EH (cell line): ENCODE measurements at places on chromosomes 7 and 10.

DNA sequence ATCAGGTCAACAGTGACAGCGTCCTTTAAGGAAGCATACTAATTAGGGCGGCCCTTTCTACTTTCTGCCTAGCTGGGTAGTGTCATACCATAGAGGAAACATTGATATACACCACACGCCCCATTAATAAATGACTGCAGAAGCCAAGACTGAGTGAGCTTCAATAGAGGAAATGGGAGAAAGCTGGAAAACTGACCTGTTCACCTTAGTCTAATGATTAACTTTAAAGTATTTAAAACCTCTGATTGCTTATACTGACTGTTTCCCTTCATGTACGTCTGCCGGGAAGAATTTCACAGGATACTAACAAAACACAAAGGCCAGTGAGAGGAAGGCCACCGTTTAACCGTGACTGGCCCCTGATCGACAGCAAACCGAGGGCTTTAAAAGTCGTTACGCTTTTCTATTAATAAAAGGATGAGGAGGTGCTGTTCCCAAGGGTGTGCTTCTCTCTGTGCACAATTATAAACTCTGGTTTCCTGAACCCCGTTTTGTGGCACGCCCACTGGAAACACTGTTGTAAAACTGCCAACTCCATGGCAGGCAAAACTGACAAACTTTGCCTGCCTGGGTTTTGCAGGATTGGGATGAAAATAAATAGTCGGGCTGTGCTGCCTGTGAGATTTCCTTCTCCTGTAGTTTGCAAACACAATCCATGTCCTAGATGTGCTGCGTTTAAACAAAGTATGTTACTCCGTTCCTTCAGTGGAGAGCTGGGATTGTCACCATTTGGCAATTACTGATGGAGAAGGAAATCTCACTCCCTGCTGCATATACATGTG is 137.6 kb downstream of the NRP1 start:
- no peak for DNase-seq

DNA sequence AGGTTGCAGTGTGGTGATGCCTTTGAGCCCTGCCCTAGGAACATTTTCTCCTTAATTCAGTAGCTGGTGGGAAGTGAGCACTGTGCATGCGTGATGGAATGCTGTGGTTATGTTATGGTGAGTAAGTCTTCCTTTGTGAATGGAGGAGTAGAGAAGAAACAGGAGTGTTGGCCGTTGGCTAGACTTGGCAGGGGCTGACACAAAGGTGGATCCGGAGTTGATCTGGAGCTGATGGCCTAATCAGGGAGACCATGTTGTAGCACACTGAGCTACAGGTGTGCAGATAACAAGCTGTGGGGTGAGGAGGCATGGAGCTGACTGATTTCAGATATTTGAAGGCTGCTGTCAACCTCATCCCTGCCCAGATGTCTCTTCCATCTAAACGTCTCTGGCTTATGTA is 122.3 kb downstream of the CNNM2 start:
- DNase-seq, result peak; percentile 96

DNA sequence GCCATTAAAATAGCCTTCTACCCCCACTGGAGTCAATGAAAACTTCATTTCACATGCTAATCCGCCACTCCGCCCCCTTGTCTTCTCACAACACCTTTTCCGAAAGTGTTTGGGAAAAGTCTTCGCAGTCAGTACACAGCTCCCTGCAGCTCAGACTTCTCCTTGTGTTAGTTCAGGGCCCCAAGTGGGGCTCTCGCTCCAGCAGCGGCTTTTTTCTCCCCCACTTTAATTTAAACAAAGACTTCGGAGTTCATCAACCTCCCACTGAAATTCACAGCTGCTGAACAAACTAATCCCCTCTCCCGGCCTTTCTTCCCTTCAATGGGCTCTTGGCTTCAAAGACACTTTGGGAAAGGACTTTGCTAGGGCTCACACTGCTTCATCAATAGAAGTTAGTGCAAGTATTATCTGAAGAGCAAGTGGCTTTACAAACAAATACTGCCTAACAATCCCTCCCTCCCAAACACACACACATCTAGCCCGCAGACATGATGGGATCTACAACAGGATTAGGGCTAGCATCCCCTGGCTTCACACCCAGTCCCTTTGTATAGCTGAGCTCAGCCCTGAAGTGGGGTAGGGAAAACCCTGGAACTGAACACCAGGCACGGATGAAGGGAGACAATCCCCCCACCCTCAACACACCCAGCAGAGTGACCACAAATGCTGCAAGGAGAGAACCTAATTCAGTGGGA is 23.1 kb downstream of the WNT8B start:
- DNase-seq, result no peak

DNA sequence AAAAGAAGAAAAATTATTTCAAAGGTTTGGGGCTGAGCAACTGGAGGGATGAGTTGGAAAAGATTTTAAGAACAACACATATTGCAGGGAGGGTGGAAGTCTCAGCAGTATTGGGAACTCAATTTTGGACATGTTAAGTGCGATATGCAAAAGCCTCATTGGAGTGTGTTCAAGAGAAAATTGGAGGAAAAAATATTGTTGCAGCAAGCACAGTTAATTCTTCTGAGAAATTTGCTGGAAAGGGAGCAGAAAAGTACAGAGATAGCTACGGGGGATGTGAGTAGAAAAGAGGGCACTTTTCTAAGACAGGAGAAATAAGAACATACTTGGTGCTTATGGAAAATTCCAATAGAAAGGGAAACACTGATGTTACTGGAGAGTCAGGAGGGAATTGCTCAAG is 59.8 kb upstream of the MAGI2 start:
- no peak for DNase-seq

GRCh38 chr7:112868609-112869008 is 78.4 kb upstream of the TMEM168 start:
- no peak for DNase-seq

DNA sequence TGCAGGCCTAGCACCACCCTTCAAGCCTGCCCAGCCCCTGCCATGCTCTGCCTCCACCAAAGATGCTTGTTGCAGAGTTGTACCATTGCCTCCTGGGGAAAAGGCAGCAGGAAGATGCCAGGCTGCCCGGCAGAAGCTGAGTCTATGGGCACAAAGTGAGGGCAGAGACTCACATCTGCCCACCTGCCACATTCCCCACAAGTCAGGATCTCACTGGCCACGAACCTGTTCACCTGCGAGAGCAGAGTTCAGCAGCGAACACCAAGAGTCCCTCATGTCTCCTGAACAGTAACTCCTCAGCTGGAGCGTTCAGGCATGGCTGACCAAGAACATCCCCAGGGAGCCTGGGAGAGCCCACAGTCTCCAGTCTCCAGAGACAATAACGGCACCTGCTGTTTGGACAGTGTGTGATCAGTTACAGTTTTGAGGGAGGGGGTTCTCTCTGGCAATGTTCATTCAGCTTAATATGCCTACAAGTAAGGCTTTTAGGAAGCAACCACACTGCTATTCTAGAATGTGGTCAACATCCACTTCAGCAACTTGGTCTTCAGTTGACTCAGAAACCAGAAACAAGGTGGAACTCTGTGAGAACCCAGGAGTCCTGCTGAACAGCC is 78.5 kb downstream of the GRID1 start:
- DNase-seq, result no peak

- no peak for DNase-seq
Measured at GRCh38 chr10:816958-817357, 114.5 kb downstream of the LARP4B start.

DNA sequence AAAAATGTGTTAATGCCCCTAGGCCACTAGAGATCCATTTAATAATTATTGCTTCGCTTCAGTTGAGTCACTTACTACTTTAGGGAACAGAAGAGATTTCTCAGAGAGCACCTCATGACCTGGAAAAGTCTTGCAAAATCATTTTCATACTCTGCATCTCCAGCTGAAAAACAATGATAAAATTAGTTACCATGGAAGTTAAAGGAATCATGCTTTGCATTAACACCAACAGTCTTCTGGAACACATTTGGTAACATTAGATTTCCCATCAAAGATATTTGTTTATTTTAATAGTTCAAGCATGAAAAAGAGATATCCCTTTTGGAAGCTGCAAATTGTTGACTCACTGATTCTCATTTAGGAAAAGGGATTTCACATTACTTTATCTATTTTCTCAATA is 1.8 kb upstream of the STEAP2 start:
- DNase-seq, result peak; percentile 9

DNA sequence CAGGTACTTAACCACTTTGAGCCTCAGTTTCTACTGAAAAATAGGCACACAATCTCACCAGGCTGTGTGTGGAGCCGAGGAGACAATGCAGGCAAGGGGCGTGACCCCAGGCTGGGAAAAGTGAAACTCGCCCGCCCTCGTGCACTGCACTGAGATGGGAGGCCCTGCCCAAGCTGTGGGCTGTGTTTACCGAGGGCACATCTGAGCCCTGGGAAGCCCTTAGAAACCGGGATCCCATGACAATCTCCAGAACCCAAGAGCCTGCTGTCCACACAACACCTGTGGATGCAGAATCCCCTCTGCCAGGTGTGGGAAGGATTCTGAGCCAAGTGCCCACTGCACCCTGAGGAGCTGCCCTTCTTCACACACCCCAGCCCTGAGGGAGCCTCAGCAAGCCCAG is 198.3 kb downstream of the GRID1 start:
- no peak for DNase-seq

GRCh38 chr7:125563964-125564529 is 634.4 kb upstream of the POT1 start:
- DNase-seq, result no peak

DNA sequence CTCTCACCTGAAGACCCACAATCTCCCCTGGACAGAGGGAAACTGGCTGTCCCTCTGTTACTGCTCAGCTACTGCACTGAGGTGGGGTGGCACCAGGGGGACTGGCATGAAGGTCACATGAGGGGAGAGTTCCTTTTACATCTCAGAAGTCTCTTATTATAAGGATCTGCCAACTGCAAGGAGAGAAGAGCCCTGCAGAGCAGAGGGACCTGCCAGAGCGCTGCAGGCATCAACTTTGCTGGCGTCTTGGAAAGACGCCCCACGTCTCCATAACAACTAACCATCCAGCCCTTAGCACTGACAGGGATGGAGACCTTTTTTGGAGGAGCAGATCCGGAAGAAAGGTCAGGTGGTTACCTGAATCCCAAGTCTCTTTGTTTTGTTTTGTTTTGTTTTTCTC is 218.6 kb downstream of the KCNMA1 start:
- no peak for DNase-seq

DNA sequence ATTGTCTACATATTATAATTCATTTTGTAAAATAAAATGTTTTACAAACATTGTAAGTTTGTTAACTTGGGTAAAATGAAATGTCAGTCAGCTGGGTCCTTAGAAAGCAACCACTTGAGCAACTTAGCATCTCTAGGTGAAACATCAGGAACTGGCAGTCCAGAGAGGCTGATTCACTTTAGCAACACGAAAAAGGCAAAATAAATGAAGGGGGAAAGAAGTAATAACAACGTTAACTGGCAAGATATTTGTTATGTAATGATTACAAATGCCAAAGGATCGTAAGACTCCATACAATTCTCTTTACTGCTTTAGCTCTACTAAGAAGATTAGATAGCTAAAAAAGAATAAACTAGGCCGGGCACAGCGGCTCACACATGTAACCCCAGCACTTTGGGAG is 5.0 kb downstream of the PDZD8 start:
- peak; percentile 27 for DNase-seq

- DNase-seq, result no peak
Measured at GRCh38 chr10:100882252-100882651, 30.5 kb upstream of the SLF2 start.

GRCh38 chr10:21726601-21727225 is 192.7 kb downstream of the MLLT10 start:
- peak; percentile 32 for DNase-seq

DNA sequence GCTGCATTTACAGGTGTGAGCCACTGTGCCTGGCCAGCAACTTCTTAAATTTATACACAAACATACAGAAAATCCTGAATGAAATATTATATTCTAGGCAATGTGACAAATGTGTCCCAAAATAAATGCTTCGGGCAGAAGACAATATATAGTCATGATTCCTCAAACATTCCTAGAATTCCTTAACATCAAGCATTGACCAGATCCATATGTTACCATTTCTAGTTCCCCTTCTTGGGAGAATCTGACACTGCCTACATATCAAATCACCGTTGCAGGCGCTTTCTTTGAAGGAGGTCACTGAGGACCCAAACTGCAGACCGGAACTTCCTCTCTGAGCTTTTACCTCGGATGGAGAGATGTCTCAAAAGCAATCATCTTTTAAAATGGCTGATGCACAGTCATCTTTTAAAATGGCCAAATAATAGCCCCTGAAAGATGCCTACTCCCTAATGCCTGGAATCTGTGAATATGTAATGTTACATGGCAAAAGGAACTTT is 323.5 kb downstream of the PHF14 start:
- no peak for DNase-seq

DNA sequence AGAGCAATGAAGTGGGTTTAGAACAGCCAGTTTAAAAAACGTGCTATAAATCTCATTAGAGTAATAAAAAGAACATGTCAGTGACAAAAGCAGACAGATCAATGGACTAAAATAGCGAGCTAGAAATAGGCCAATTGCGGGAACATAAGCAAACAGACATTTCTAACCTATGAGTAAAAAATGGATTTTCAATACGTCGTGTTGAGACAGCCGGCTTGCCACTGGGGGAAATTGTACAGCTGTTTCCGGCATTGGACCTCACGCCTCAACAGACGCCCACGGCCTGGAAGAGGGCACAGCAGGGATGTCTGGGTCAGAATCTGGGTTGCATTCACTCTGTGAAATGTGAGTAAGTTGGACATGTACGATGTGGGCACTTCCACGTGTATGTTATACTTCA is 92.9 kb downstream of the SVOPL start:
- peak; percentile 36 for DNase-seq

GRCh38 chr10:12320892-12321291 is 28.5 kb upstream of the CAMK1D start:
- DNase-seq, result no peak

DNA sequence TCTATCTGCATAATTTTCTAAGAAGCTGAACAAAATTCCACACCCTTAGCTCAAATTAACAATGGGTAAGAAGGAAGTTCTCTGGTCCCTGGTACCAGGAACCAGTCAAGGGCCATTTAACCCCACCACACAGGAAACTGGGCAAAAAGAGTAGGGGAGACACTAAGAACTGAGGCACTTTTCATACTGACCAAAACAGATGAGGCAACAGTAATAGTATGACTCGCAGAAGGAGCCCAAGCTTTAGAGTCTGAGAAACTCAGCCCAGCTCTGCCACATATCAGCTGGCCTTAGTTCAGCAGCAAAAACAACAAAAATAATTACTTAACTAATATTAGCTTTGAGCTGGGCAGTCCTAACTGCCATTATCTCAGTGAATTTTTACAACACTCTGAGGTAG is 221.2 kb downstream of the FAM107B start:
- peak; percentile 86 for DNase-seq

DNA sequence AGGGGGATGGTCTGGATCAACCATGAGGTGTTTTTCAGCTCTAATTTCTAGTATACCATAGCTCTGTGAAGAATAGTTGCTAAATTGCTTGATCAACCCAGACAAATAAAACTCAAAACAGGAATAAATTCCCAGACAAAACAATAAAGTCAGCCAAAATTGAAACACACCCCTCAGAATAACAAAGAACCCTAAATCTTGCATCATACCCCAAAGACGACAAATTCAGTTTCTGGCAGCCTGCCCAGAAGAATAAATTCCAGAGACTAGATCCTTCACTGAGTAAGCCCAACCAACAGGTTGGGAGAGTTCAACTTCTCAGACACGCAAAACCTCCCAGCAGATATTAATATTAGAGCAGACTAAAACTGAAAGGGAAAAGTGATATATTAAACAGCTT is 11.2 kb upstream of the SEM1 start:
- DNase-seq, result peak; percentile 15

- DNase-seq, result no peak
Measured at GRCh38 chr10:7000061-7000460, 410.8 kb downstream of the SFMBT2 start.
